NCI-H146 (cell line): ENCODE measurements at places on chromosomes 1 and 21.

GRCh38 chr1:39900662-39901463 is 854 bp downstream of the MYCL start:
- DNase-seq, result peak; percentile 29

DNA sequence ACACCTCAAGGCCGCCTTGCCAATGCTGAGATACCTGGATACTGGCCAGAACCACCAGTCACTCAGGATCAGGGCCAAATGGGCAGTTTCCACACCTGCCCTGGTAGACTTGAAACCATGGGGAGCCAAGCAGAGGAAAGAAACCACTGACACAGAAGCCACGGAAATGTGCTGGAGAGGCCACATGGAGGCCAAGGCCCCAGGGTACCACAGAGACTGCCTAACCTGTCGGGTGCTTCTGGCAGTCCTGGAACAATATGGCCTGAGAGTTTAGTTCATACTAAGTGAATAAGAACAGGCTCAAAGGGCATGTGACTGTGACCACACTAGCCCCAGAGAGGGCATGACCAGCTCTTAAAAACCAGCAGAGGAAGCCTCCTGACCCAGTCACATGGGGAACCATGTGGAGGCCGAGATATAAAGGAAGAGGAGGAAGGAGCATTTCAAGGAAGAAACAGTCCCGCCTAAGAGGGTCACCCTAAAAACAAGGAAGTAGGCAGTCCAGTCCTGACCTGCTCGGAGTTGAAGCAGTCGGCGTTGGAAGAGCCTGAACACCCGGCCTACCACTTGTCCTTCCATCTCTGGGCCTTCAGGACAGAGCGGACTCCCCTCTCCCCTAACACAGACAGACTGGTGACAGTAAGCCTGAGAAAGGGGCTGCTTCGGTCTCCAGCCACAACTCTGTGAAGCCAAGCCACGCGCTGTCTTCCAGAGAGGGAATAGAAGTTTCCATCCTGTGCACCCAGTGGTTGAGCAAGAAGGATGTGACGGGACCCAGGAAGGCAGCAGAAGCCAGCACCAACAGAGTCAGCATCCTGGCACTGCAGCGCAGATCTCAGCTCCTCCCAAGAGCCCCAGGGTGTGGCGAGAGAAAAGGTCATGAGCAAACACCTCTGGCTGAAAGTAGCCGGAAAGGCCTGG is at the start of gene DENND2D:
Gene DENND2D (minus strand): TSS at position 766 of the 921 bp plus-strand sequence. CDS start 187 bp downstream, at position 579.
- no peak for DNase-seq

DNA sequence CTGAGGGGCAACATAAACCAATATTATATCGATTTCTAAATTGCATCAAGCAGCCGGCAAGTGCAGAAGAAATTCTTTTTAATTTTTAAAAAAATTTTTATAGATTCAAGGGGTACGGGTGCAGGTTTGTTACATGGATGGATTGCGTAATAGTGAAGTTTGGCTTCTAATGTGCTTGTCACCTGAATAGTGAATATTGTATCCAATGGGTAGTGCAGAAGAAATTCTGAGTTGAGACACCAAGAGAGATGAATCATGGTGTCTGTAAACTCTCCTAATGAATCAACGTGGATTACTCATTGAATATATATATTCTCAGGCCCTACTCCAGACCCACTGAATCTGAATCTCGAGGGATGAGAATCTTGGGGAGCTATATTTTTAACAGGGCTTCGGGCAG is 253.7 kb upstream of the FOXD3 start:
- DNase-seq, result no peak

- no peak for DNase-seq
Measured at GRCh38 chr1:100364697-100365096, 12.4 kb downstream of the CDC14A start.

GRCh38 chr1:170696591-170697290 is 32.8 kb downstream of the PRRX1 start:
- DNase-seq, result no peak

GRCh38 chr21:28936036-28936435 is 56.6 kb downstream of the LTN1 start:
- DNase-seq, result no peak

DNA sequence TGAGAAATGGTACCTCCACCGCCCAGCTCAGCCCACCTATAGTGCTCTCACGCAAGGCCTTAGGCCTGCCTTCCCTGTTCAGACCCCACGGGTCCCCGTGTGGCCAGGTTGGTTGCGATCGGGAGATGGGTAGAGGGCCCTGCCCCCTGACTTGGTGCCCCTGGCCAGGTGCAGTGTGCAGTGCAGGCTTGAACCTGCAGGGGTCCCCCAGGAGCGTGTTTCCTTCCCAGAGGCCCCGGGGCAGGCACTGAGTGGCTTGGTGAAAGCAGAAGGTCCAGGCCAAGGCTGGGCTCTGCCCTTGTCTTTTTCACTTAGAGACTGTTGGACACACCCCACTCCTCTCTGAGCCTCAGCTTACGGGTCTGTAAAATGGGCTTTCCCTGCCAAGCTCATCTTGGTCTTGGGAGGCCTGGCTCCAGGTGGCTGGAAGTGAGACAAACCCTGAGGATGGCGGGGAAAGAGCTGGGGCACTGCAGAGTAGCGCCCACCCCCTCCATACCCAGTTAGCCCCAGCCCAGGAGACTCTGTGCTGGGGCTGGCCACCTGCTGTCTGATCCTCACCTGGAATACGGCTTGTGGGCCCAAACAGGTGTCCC is 9.3 kb upstream of the HES5 start:
- no peak for DNase-seq

DNA sequence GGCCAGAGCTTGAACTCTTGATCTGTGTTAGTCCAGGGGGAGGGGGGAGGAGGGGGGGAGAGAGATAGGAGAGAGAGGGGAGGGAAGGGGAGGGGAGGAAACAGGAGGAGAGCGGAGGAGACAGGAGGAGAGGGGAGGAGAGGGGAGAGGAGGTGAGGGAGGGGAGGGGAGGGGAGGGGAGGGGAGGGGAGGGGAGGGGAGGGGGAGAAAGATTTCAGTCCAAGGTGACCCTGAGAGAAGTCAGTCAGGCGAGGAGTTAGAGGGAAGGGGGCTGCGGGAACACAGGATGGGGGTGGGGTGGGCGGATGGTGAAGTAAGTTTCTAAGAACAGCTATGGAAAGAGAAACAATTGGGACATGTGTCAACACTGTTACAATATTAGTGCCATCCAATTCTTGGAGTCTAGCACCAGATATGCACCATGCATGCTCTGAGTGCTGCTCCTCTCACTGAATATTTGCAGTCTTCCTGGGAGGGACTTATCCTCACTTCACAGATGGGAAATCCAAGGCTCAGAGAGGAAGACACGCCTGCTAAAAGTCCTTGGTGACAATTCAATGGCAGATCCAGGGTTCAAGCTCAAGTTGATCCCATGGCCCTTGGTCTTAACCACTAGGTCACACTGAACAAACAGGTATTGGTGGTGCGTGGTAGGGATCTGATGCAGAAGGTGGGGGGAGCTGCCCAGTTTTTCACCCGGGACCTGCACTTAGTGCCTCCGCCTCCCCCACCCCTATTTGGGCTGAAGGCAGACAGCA is 42.5 kb upstream of the ECE1 start:
- DNase-seq, result no peak

DNA sequence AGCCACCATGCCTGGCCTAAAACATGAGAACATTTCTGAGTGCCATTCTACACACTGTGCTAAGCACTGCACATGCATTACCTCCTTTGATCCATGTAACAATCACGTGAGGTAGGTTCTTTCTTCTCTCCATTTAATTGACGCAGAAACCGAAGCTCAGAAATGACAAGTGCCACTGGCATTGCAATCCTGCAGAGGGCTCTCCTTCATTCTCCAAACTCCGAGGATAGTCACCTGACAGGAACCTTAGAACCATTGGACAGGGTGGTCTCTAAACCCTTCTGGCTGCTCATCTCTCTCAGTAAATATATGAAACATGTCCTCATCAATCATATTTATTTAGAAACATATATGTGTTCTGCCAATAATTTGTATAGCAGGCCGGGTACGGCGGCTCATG is 167.1 kb upstream of the JUN start:
- DNase-seq, result no peak

- no peak for DNase-seq
Measured at GRCh38 chr1:107794571-107794970, 170.4 kb downstream of the VAV3 start.

DNA sequence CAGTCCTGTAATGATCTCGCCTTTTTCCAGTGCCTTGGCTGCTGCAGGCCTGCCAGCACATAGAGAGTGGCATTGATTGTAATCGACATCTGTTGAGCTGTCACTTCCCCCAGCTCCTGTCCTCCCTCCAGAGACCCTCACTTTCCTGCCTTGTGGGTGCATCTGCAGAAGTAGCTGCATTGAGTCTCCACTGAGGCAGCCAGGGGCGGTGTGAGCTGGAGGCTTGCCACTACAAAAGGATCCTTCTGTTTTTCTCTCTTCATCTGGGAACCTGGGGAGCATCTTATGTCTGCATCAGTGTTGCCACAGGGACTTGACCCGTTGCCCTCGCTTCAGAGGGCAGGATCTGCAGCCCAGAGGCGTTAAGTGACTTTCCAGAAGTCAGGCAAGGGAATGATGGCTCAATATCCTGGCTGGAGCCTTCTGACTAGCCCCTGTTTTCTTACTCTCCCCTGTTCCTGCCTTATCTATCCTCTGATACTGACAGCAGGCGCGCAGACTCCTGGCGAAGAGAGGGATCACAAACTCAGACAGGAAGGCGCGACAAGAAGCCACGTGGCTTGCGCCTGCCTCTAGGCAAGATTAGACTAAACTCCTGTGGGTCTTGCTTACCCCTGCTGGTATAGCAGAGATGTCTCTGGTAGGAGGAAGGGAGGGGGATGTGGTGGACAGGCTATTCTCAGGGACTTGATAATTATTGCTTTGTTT is 13.3 kb upstream of the FMOD start:
- no peak for DNase-seq

GRCh38 chr1:160954158-160955104 is at the start of gene ITLN2:
Gene ITLN2 (minus strand): TSS chr1:160954809. CDS start chr1:160954741, 68 bp downstream.
- peak; percentile 18 for DNase-seq

GRCh38 chr1:62529227-62529626 is 68.1 kb upstream of the ANGPTL3 start:
- no peak for DNase-seq

DNA sequence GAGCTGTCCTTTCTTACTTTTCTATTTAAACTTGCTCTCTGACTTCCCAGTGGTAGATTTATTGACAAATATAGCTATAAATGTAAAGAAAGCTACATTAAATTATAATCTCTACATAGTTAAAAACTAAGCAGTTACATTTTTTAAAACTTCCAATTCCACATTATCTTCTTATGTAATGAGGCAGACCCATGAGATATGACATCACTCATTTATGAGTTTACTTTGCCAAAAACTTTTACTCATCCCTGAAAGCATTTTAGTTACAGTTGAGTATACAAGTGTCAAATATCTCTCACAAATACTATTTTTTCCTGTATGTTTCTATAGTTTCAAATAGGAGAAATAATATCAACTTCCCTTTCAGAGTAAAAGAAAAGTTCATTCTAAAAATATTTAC is 3.8 kb downstream of the NMNAT2 start:
- no peak for DNase-seq

DNA sequence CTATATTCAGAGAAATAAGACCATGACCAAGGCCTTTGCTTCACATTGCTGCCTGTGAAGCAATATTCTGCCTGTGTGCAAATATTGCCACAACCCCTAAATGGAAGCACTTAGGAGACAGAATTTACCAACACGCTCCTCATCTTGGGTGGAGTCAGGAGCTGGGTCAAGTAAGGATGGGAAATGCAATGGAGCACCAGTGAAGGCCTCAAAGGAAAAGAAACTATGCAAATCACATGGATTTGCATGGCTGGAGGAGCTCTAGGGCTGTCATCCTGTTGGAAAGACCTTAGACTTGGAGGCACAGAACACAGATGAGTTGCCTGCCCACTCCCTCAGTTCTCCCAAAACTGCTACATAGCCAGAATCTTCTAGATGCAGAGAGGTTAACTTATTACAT is 435.5 kb downstream of the SIPA1L2 start:
- no peak for DNase-seq

GRCh38 chr1:175192111-175192629 is 406 bp downstream of the KIAA0040 start:
- no peak for DNase-seq

DNA sequence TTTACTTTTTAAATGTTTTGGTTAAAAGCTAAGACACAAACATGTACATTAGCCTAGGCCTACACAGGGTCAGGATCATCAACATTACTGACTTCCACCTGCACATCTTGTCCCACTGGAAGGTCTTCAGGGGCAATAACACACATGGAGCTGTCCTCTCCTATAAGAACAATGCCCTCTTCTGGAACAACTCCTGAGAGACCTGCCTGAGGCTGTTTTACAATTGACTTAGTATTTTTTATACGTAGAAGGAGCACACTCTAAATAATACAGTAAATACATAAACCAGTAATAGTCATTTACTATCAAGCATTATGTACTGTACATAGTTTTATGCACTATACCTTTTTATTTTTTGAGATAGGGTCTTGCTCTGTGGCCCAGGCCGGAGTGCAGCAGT is 14.1 kb upstream of the MOB3C start:
- DNase-seq, result no peak

DNA sequence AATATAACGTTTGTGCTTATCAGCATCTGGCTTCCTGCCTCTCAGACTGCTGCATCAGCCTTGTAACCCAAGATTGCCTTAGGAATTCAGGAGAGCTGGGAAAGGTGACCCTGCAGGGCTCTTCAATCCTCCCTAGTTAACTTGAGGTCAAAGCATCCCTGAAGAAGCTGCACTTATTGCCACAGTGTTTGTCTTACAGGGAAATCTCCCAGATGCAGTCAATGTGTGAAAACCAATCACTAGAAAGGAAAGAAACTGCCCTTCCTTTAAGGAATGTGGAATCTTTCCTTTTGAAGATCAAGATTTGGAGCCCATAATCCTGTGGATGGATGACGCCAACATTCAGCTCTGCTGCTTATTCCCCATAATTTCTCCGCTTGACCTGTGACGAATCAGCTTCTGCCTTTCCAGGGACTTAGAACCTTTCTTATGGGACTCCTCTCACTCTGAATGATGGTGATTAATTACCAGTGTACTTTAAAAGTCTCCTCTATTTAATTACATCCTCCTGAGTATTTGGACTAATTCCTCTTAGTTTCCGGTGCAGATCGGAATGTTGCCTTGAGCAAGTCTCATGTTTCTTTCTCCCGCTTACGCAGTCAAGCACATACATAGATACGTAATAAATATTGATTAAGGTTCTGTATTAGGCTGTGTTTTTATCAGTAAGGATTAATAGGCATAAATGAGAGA is 14.4 kb downstream of the ADAMTS5 start:
- no peak for DNase-seq

DNA sequence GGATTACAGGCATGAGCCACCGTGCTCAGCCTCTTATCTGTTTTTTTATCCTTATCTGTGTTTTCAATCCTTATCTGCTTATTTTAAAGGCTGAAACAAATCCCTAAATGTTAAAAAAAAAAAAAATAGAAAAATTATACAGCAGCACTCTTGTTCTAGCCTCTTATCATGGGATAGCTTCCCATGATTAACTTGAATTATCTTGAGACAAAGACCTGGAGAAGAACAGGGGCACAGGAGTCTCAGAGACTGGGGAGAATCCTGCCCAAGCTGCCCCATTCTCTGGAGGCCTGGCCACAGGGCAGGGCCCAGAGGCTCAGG is 86.9 kb downstream of the DHRS3 start:
- no peak for DNase-seq

DNA sequence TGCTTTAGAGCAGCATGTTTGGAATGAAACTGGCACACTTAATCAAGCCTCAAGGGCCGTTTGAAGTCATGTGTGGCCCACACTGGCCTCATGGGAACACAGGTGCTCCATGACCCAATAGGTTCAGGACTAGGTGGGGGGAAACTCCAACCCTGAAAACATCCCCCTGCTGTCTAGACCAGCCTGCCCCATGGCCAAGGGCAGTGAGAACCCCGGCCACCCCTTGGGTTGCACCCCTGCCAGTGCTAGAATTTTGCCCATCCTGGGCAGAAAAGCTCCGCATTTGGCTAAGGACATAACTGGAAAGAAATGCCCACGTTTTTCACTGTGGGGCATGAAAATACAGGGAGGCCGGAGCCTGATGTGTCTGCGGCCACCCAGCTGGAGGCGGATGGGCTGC is 6.1 kb upstream of the PTGER3 start:
- no peak for DNase-seq
